ENCODE measurements at places on chromosomes 5 and 9.

DNA sequence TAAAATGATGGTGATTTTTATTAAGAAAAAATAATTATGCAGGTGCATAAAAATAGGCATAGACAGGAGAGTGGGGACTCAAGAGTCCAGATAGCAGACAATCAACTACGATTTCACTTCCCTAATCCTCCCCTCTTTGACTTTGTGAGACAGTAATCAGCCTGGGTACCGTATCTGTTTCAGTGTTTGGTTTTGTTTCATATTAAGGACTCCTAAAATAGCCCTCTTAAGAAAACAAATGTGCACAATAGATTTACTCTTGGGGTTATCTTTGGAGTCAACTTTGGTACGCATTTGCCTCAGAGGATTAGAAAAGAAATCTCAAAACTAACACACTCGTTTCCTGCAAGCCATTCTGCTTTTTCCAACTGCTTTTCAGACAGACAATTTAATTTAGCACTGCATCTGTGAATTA lies 96.3 kb downstream of the ZNF608 start:
- H3K4me1 ChIP-seq, result peaks cover 42% of the 10 kb centered on the region
- peaks cover 34% of the 10 kb centered on the region for H3K27me3 ChIP-seq
- no peak for DNase-seq
- no peaks in the 10 kb centered on the region for H3K36me3 ChIP-seq

DNA sequence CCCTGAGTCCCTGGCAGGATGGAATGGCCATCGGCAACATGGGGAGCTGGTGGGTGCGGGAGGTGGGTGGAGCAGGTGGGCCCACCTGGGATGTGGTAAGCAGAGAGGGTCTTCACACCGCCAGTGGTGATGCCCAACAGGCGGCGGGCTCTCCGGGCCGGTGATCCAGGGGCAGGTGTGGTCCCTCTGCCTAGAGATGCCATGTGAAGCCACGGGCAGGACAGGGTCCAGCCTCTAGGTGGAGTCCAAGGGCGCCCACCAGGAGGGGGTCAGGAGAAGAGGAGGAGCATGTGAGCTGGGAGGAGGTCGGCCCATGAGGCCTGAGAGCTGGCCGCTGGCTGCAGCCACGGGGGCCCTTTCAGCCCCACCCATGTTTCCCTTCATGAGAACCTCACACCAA lies 221.1 kb downstream of the FANCC start:
- no peak overlapping the region for H3K4me3 ChIP-seq
- H3K4me1 ChIP-seq, result peaks cover 20% of the 10 kb centered on the region
- H3K36me3 ChIP-seq, result peaks cover 10% of the 10 kb centered on the region
- H3K27ac ChIP-seq, result no peak overlapping the region

DNA sequence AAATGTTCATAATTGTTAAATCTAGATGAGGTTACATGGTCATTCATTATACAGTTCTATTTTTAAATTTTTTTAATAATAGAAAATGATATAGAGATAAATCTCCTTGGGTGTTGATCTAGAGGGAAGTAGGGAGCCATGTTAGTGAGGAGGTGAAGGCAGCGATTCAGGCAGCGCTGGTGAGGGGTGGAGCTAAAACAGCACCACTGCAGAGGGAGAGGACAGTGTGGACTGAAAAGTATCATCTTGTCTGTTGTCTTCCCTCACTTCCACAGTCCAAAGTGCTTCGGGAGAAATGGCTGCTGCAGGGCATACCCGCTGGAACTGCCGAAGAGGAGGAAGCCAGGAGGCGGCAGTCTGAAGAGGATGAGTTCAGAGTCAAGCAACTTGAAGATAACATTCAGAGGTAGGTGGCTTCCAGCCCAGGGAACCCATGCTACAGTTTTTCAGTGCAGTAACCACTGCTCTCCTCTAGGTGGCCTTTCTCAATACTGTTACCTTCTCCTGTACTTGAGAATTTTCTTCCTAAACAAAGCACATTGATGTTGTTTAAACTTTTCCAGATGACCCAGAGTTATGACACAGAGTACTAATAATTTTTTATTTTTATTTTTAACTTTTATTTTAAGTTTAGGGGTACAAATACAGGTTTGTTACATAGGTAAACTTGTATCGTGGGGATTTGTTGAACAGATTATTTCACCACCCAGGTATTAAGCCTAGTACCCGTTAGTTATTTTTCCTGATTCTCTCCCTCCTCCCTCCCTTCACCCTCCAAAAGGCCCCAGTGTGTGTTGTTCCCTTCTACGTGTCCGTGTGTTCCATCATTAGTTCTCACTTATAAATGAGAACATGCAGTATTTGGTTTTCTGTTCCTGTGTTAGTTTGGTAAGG lies 100.5 kb downstream of the PALM2AKAP2 start:
- peaks cover 17% of the 10 kb centered on the region for H3K27me3 ChIP-seq
- H3K36me3 ChIP-seq, result no peaks in the 10 kb centered on the region
- H3K4me1 ChIP-seq, result no peaks in the 10 kb centered on the region
- H3K27ac ChIP-seq, result no peak overlapping the region
- no peak overlapping the region for H3K4me3 ChIP-seq

- H3K4me3 ChIP-seq, result no peak overlapping the region
- no peak for DNase-seq
- no peaks in the 10 kb centered on the region for H3K36me3 ChIP-seq
- no peaks in the 10 kb centered on the region for H3K27me3 ChIP-seq
- H3K27ac ChIP-seq, result no peak overlapping the region
Observed at GRCh38 chr9:93292288-93292615, 108.3 kb downstream of the WNK2 start.

GRCh38 chr5:7398596-7399280 lies 2.8 kb downstream of the ADCY2 start:
- H3K4me3 ChIP-seq, result no peak overlapping the region
- H3K4me1 ChIP-seq, result peaks cover 3% of the 10 kb centered on the region
- no peak for DNase-seq
- H3K27ac ChIP-seq, result no peak overlapping the region
- peaks cover 9% of the 10 kb centered on the region for H3K36me3 ChIP-seq
- peaks cover 26% of the 10 kb centered on the region for H3K27me3 ChIP-seq

DNA sequence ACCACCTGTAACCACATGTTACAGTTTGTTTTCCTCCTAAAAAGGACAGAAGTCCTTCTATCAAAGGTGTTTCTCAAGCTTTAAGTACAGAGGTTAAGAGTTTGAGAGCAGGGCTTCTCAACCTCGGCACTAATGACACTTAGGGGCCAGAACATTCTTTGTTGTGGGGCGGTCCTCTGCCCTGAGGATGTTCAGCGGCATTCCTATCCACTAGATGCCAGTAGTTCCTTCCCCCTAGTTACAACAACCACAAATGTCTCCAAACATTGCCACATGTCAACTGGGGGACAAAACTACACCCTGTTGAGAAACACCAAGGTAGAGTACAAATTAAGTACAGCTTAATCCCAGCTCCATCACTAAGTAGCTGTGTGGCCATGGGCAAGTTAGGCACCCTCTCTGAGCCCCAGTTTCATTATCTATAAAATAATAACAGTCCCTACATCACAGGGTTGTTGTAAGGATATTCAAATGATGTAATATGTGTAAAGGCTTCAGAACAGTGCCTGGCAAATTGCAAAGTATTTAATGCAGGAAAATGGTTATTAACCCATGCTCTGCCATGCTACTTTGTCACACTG lies 44.6 kb downstream of the PIP5K1B start:
- no peak for DNase-seq
- H3K36me3 ChIP-seq, result no peaks in the 10 kb centered on the region

GRCh38 chr9:79989079-79989478 lies 417.3 kb downstream of the TLE4 start:
- H3K27ac ChIP-seq, result no peak overlapping the region
- H3K4me1 ChIP-seq, result no peaks in the 10 kb centered on the region
- no peak for DNase-seq
- no peaks in the 10 kb centered on the region for H3K27me3 ChIP-seq

DNA sequence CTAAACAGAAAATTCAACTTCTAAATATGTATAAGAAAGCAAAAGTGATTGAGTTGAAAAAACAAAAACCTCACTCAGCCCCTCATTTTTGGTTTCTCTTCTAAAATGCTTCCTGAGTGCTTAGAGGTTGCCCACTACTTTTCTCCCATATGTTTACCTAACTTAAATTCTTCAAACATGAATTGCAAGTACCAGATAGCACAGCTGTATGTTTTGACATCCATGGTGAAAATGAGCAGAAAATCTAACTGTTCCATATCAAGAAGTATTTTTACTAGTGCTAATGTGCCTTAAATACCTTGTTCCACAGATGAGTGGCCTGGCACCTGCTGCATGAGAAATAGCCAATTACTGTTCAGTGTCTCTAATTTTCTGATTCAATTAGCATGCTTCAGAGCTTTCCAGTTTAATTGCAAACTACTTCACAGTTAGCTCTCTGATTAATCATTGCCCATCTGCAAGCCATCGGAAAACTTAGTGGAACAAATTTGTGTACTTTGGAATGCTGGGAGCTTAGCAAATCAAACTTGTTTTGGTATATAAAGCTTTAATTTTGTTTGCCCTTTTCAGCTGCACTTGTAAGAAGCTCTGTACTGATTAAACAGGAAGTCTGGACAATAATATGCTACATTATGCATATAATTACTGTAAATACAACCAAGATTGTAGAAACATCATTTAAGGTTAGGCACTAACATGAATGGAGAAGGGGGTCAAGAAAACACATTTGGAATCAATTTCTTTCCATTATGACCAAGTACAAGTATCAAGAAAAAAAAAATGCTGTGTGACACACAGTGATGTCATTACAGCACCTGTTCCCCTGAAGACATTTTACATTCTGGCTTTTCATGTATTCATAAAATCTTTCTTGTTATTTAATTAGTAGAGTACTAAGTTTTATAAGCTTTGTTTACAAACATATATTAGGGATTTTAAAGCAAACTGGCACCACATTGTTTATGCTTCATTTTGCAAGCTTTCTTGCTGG lies 65.6 kb downstream of the POU5F2 start:
- no peaks in the 10 kb centered on the region for H3K27me3 ChIP-seq
- H3K36me3 ChIP-seq, result peaks cover 13% of the 10 kb centered on the region
- no peak overlapping the region for H3K4me3 ChIP-seq
- no peak overlapping the region for H3K27ac ChIP-seq
- no peak for DNase-seq

GRCh38 chr5:146337264-146337904 lies 1.3 kb upstream of the POU4F3 start:
- peaks cover 15% of the 10 kb centered on the region for H3K4me1 ChIP-seq
- no peak overlapping the region for H3K4me3 ChIP-seq
- H3K36me3 ChIP-seq, result peaks cover 4% of the 10 kb centered on the region
- H3K27me3 ChIP-seq, result peaks cover 54% of the 10 kb centered on the region

- DNase-seq, result no peak
- peaks cover 13% of the 10 kb centered on the region for H3K4me1 ChIP-seq
- no peak overlapping the region for H3K4me3 ChIP-seq
- H3K27ac ChIP-seq, result no peak overlapping the region
Observed at GRCh38 chr9:122164286-122164685, 4.6 kb downstream of the MORN5 start.

GRCh38 chr5:150085950-150086715 lies at the start of gene CSF1R:
Gene CSF1R (minus strand): TSS chr5:150086554. CDS start chr5:150086427, 127 bp downstream.
- no peak for DNase-seq
- peaks cover 30% of the 10 kb centered on the region for H3K4me1 ChIP-seq
- no peaks in the 10 kb centered on the region for H3K36me3 ChIP-seq
- peaks cover 38% of the 10 kb centered on the region for H3K27me3 ChIP-seq
- H3K4me3 ChIP-seq, result no peak within 1 kb of the TSS
- peak within 1 kb of the TSS; percentile 58 for H3K27ac ChIP-seq

DNA sequence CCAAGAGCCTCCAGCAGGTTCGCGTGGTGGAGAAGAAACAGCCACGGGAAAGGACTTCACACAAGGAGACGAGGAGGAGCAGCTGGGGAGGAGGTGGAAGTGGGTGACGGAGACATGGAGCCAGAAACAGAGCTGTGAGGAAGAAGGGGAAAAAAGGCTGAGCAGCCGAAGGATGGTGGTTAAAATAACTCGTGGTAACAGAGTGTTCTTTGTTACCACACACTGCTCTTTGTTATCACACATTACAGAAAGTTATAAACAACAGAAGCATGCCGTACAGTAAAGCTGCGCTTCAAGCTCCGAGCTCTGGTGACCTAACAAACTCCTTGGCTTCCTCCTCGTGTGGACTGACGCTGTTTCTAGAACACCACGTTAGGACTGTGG lies 215.4 kb downstream of the GLIS3 start:
- H3K36me3 ChIP-seq, result peaks cover 8% of the 10 kb centered on the region
- H3K4me1 ChIP-seq, result peaks cover 11% of the 10 kb centered on the region
- no peak overlapping the region for H3K4me3 ChIP-seq
- H3K27me3 ChIP-seq, result no peaks in the 10 kb centered on the region
- H3K27ac ChIP-seq, result no peak overlapping the region
- DNase-seq, result no peak

- no peaks in the 10 kb centered on the region for H3K36me3 ChIP-seq
- DNase-seq, result no peak
- no peak overlapping the region for H3K4me3 ChIP-seq
- H3K27ac ChIP-seq, result no peak overlapping the region
- H3K27me3 ChIP-seq, result peaks cover 12% of the 10 kb centered on the region
Observed at GRCh38 chr5:93378073-93378472, 202.9 kb downstream of the NR2F1-AS1 start.

DNA sequence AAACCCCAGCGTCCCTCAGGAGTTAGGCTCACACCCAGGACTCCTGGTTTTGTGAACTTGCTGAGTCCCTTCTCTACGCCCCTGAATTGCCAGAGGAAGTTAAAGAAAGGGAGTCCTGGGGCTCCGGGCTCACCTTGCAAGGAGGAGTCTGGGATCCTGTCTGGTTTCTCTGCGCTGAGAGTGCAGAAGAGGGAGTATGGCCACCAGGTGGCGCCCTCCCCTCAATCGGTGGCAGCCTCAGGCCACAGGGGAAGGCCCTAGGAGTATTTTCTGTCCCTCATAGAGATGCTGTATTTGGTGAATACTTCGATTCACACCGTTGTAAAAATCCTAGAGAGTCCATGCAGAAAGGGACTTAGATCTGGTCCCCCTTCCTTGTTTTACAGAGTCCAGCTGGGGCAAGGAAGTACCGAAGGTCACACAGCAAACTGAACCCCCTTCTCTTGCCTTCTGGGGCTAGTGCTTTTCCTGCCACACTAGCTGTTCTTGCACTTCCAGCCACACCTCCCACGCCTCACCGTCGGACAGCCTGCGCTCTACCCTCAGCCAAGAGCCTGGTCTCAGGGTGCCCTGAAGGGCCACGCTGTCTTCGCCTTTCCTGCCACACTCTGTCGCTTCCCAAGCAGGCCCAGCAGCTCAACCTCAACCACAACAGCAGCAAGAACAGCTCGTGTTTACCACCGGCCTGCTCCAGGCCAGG lies 10.2 kb downstream of the HAND1 start:
- H3K4me1 ChIP-seq, result peaks cover 10% of the 10 kb centered on the region
- H3K27me3 ChIP-seq, result peaks cover 41% of the 10 kb centered on the region

DNA sequence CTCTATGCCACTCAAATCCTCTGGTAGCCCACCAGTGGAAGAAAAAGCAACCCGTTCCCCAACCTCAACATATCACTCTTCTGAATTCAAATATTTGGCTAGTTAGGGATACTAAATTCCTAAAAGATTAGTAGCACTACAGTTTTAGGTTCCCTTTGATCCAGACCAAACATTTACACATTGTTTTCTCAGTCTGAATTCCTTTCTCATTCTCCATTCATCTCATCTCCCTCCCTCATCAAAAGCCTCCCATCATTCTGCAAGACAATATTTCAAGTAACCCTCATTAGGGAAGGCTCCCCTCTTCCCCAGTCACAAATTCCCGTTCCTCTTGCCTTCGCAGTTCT lies 26.3 kb downstream of the ADAM19 start:
- no peak overlapping the region for H3K27ac ChIP-seq
- H3K36me3 ChIP-seq, result no peaks in the 10 kb centered on the region
- DNase-seq, result no peak
- H3K27me3 ChIP-seq, result peaks cover 7% of the 10 kb centered on the region

- no peak overlapping the region for H3K4me3 ChIP-seq
- no peak overlapping the region for H3K27ac ChIP-seq
- H3K4me1 ChIP-seq, result peaks cover 4% of the 10 kb centered on the region
- DNase-seq, result no peak
- H3K36me3 ChIP-seq, result no peaks in the 10 kb centered on the region
- H3K27me3 ChIP-seq, result no peaks in the 10 kb centered on the region
Observed at GRCh38 chr5:81800797-81801196, 49.9 kb upstream of the SSBP2 start.

All from naive thymus-derived CD8-positive, alpha-beta T cell (primary cell).